ENCODE measurements at places on chromosomes 6 and 20.

- DNase-seq, result no peak
Observed at GRCh38 chr6:117174835-117175360, 90.5 kb upstream of the VGLL2 start.

- DNase-seq, result no peak
Observed at GRCh38 chr6:120228297-120228696, 878.7 kb upstream of the MAN1A1 start.

DNA sequence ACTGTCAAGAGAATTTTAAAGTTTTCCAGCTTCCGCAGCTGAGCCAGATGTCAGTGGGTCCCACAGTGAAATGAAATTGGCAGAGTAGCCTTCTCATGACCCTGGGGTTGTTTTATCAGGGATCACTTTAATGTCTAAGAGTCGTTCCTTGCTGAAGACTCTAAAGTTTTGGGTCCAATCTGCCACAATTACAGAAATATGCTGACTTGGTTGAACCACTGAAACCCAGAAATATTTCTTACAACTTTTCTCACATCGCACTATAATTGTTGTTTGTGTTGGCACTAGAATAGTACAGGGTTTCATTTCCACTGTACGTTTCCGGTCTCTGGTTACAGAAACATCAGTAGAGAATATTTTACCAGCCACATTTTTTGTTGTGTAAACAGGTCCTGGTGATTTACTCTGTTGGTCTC is 109.0 kb downstream of the HMGCLL1 start:
- DNase-seq, result no peak

DNA sequence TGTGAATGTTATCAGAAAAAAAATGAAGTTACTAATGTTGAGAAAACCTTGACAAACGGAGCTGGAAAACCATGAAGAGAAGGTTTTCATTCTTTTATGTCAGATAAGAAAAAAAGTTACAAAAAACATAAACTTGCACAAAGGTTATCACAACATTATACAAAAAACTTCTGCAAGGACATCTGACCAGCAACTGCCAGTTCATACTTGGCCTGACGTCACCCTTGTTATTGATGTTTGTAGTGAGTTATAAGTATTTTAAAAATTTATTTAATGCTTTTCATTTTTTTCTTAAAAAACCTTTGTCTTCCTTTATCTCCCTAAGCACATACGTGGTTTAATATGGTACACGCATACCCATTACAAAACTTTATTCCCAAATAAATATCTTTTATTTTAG is 16.3 kb downstream of the GSTA3 start:
- DNase-seq, result no peak

DNA sequence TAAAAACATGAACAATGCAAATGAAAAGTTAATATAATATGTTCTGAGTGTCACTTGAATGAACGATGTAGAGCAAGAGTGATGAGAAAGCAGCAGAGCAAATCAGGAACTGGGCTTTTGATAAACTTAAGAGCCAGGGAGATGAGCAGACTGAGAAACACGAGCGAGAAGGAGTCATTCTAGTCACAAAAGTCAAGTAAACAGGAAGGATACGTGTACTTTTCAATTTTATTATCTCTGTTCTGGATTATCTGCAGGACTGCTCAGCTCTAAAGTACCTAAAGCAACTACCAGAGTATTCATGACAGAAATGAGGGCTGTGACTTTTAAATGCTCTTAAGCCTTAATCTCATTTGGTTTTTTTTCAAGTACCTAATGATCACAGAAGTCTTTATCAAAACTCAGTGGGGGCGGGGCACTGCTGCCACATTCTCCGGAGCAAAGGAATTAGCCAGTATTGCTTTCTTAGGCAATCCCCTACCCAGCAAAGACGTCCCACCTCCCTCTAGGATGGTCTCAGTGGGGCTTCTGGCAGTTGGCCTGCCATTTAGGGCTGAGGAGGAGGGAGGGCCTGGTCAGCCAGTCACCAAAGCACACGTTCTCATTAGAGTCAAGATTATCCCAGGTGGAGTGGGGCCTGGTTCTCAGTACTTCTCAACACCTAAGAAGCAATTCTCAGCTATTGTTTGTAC is 8.6 kb downstream of the MAN1A1 start:
- DNase-seq, result no peak

GRCh38 chr6:110944681-110945151 is 13.8 kb upstream of the GTF3C6 start:
- peak; percentile 89 for DNase-seq

DNA sequence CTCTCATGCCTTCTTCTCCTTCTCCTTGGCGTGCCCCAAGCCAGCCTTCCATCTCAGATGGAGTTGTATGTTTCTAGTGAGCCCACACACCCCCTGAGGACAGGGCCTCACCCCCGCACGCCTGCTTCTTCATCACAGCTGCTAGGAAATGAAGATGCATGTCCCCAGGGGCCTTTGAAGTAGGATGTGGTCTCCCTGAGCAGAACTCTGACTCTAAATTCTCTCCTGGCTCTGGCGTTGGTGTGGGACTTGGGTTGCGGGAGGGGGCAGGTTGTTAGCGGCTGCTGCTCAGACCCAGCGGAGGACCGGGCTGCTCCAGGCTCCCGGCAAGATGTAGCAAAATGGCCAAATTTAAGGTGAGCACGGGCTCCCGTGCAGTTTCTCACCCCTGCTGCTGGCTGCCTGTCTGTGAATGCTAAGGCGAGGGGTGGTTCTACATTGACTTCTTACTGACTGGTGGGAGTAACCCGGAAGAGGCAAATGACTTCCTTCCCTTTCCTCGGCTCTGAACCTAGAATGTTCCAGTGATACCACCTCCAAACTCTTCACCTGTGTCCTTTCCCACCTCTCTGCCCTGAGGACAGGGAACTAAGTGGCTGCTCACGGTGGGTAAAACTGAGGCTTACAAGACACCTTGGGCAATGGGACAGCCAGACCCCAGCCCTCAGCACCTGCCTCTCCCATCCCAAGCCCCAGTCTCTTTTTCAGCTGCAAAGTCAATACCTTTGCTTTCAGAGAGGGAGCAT is 8.8 kb downstream of the SYNJ2 start:
- DNase-seq, result no peak

DNA sequence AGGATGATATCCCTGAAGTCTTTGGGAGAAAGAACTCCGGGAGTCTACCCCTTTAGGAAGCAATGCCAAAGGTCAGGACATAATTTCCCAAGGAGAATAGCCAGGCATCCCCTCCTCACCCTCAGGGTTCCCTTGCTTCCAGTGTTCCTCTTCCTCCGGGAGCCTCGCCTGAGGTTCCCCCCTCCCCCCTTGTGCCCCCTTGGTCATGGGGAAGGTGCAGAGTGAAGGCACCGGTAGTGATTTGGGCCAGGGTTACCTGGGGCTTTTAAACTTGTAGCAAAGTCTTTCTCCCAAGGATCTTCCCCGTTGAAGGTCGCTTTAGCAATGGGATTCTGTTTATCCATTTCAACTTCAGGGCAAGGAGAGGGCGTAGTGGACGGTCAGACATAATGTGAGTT is 1.2 kb downstream of the ISM1 start:
- DNase-seq, result no peak

GRCh38 chr6:63514488-63515173 is 57.6 kb upstream of the LOC128125822 start:
- DNase-seq, result no peak

DNA sequence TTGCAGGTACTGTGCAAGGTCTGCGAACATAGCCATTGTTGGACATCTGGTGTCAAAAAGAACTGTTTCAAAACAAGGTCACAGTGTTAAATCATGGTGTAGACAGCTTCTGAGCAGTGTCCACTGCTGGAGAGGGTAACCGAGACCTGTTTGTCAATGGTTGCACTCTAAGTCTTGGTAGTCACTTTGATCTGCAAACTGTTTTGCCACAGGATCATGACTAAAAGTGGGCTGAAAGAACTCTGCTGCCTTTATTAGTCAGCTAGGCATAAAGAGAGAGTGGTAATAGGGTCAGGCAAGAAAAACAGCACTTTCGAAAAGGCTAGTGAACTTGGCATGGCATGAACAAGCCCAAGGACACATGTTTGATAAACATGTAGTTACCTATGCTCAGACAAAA is 552.3 kb upstream of the CITED2 start:
- no peak for DNase-seq

DNA sequence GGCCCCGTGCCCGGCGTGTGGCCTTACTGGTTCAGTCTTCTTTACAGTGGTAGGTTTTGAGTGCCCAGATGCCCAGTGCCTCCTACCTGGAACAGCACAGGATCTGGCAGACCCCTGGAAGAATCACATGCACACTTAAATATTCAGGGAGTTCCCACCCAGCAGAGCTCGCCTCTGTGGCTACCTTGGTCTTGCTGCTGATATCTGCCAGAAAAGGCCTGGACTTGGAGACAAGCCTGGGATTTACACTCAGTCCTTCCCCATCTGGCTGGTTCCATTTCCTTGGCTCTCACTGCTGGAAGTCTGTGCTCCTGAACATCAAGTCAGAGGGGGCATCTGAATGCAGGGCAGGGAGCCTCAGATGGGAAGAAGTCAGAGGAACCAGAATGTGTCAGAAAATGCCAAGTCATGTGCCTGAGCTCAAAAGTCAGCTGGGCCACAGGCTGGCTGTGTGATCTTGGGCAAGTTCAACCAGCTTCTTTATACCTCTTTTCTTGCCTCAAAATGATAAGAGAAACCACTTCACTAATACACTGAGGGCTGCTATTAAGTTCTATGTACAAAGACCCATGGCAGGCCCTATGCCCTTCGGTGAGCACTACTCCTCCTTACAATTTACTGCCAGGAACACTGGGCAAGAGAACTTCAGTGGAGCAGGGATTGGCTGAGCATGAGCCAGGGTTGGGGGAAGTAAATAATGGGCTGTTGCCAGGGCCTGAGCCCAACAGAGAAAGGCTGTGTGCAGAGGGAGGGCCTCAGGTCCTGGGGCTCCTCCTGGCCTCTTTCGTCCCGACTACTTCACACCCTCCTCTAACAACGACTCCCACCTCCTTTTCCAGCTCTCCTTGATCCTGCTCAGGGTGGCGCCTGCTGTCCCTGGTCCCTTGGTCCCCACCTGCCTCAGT is 158.1 kb upstream of the PROKR2 start:
- no peak for DNase-seq

- DNase-seq, result no peak
Observed at GRCh38 chr20:9884666-9885065, 45.8 kb upstream of the PAK5 start.

GRCh38 chr6:53646606-53647005 is 18.9 kb downstream of the KLHL31 start:
- DNase-seq, result no peak

DNA sequence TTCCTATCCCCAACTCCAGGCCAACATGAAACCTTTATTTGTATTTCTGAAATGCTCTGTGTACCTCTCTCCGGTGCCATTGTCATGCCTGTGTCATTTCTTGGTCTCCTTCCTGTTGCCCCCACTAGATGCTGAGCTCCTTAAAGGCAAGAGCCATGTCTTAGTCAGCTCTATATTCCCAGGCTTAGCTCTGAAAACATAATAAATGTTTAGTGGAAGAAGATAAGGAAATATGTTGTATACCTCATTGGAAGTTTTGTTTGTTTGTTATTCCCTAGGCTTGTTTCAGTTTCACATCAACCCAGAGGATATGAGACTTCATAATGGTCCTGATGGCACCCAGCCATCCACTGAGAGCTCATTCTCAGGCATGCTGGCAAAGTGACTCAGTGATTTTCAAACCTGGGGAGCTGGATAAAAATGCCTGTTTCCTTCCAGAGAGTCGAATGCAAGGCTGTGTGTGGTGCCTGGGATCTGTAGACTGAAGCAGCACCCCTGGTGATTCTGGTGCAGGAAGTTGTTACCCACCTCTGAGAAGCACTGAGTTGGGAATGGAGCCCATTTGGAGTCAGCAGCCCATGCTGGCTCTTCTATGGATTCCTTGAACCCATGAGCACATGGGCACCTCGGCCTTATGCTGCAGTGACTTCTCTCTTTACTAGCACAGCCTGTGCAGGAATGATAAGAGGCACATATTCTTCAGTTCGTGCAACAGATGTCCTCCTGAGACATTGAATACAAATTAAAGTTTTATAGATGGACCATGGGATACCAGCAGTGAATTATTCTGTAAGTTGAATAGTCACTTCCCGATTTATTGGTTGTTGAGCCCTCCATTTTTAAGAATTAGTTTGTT is 205.2 kb downstream of the FARS2 start:
- DNase-seq, result no peak

DNA sequence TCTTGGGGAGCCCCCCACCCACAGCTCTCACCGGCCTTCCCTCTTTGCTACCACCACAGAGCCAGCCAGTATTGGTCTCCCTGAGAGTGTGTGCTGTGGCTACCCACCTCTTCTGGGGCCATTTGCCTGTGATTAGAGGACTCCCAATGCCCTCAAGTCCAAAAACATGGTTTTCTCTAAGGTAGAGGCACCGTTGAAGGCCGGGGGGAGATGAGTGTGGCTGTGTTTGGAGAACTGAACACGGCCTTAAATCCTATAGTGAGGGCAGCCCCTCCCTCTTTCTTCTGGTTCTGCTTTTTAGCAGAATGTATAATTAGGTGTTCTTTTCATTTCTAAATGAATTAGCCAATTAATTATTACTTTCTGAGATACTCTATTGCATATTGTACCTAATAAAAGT is 2.5 kb downstream of the CCR6 start:
- no peak for DNase-seq

- no peak for DNase-seq
Observed at GRCh38 chr6:148530394-148530953, 187.8 kb downstream of the SASH1 start.

GRCh38 chr20:46126440-46127056 is 8.4 kb downstream of the CD40 start:
- DNase-seq, result no peak

- no peak for DNase-seq
Observed at GRCh38 chr6:27076116-27076515, 171.4 kb upstream of the PRSS16 start.

DNA sequence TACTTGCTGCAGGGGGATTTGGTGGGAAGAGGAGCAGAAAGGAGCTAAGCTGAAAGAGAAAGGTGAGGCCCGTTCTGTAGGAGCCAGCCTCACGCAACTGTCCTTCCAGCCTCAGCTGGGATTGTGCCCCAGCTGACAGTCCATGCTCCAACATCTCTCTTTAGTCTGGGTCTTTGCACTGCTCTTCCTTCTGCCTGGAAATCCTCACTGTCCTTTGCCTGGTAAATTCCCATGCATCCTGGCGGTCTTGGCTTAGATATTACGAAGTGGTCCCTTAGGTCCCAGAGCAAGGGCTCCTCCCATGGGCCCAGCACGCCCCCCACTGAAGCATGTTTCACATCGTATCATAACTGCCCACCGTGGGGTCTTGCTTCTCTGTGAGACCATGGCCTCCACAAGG is 52.2 kb downstream of the FGD2 start:
- DNase-seq, result no peak

- DNase-seq, result no peak
Observed at GRCh38 chr20:54078296-54078984, 8.0 kb upstream of the BCAS1 start.

DNA sequence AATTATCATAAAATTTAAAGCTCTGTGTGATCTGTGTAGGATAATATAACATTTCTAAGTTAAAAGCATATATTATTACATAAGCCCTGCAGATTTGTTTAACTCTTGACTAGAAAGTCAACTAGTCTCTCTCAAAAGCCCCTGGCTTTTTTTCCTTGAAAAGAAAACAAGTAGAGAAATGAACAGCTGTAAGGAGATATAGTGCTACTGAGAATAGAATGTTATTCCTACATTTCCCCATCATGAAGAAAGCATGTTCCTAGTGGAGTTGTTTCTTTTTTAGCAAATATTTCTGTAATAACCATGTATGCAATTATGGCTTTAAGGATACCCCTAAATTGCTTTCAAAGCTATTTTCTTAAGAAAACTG is 37.6 kb downstream of the SHLD1 start:
- no peak for DNase-seq

Measured in kidney epithelial cell (primary cell).